ENCODE measurements at places on chromosomes 7 and 10. TPM values are rescaled to one million over a fixed set of nuclear protein-coding genes. Genes with fewer than 3 reads are reported as not detected.
A peak's percentile ranks its signal among the peaks of the same experiment; 100 is the strongest.

GRCh38 chr7:91264046-91264923 is at the start of gene FZD1:
Gene FZD1 (plus strand): TSS chr7:91264433. CDS start chr7:91264881, 448 bp downstream.
- peak; percentile 95 for DNase-seq

GRCh38 chr10:34157501-34157900 is 657.6 kb downstream of the PARD3 start:
- no peak for DNase-seq

DNA sequence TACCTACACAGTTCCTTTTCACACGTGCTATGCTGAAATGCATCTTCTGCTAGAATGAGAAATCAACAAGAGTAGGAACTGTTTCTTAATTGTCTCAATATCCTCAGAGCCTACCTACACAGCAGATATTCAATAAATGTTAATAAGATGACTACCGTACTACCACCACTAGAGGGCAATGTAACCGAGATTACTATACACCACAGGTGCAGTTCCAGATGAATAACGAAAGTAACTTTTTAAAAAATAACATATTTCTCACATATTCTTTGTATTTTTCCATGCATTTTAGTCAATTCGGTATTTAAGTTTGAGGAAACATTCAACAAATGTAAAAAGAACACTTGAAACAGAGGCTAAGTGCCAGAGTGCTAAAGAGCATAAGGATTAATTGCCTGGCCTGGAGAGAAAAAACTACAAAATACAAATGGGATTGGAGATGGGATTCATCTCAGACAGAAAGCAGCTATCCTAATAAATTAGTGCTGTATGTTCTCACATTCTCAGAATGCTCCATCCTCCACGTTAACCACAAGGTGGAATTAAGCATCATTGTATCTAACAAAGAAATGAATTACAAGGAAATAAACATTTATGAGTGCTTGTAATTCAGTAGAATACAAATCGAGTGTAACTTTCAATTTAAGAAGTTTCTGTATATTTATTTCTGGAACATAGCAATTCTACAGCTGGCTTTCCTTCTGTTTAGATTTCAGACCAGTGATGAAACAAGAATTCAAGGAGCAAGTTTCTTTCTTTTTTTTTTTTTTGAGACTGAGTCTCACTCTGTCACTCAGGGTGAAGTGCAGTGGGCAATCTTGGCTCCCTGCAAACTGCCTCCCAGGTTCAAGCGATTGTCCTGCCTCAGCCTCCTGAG is 20.3 kb upstream of the HECTD2 start:
- no peak for DNase-seq

GRCh38 chr10:36621346-36621745 is 504.1 kb upstream of the ANKRD30A start:
- DNase-seq: no peak

DNA sequence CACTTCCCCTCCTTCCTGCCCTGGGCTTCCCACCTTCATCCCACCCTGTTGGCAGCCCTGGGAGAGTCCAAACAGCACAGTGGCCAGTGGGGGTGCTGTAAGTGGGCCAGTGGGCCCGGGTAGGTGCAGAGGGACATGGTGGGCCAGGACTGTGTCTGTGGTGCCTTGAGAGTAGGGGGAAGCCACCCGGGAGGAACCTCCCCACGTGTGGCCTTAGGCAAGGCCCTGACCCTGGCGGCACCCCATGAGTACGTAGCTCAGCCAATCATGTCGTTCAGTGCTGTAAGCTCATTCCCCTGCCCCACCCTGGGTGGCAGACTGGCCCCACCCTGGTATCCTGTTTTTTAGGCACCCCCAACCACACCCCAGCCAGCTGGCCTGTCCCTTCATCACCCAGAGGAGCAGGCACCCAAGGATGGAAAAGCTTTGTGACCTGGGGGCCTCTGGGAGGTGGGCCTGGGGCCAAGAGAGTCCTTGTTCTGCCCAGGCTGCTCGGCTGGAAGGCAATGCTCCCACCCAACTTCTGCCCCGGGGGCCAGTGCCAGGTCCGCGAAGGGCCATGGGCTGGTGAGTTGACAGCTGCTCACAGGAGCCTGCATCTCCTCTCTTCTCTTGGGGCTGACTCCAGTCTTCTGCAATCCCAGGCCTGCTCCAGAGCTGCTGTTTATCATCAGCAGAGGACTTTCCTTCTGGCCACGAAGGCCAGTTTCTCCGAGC is 41.6 kb downstream of the TSPAN15 start:
- no peak for DNase-seq

GRCh38 chr10:121975295-121976086 is 474 bp upstream of the NSMCE4A start:
- DNase-seq: no peak

- DNase-seq: peak; percentile 77
Measured at GRCh38 chr7:5596046-5596895, 172.6 kb upstream of the TNRC18 start.

DNA sequence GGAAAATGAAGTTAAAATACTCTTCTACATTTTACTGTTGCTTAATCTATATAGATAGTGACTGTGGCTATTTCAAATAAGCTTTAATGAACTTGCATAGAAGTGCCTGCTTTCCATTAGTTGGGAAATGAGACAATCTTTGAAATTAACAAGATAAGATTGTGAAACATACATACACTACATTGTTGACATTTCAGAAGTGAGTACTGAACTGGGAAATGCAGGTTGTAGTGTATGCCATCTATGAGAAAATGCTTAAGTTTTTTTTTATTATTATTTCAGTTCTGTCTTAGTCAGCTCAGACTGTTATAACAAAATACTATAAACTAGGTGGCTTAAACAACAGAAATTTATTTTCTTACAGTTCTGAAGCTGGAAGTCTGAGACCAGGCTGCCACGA is 49.6 kb upstream of the CSTF2T start:
- no peak for DNase-seq

DNA sequence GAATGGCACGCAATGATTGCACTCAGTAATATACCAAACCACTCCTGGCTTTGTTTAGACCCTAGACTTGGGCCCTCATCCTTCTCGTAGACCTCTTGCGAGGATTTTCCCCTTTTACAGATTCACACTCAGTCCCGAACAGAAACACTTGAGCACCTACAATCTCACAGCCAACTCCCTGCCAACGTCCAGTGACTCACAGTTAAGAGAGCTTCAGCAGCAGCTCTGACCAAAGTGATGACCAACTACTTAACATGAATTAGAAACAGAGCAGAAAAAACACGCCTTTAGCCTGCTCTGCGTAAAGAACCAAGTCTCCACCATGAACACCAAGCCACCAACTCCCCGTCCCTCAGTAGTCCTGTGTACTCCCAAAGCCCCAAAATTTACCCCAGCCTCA is 2.2 kb downstream of the DNAJC30 start:
- no peak for DNase-seq

- no peak for DNase-seq
Measured at GRCh38 chr7:138070908-138071307, 5.4 kb upstream of the AKR1D1 start.

DNA sequence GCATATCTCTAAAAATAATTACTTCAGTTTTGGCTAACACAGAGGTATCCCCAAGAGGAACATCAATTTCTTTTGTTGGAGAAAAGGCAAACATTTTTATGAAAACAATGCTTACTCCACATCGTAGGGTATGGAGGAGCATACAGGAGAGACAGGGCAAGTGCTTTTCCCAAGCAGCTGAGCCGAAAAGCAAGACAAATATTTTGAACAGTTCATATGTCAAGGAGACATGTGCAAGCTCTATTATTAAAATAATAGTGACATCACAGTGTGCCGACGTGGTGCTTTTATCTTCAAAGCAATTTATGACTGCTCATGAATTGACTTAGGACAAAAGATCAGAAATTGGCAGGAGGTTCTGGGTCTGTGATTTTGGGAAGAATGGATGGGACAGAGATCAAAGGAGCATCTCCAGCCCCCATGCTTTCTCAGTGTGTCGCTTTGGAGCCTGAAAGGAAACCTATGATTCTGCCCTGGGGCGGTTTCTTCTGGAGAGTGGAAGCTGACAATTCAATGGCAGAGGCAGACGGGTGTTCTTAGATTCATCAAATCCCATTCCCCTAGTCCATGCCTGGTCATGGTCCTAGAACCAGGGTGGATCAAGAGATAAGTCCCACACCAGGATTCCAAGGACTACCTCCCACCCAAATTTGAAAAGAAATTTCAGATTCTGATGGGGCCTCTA is 97.1 kb downstream of the JCAD start:
- no peak for DNase-seq

DNA sequence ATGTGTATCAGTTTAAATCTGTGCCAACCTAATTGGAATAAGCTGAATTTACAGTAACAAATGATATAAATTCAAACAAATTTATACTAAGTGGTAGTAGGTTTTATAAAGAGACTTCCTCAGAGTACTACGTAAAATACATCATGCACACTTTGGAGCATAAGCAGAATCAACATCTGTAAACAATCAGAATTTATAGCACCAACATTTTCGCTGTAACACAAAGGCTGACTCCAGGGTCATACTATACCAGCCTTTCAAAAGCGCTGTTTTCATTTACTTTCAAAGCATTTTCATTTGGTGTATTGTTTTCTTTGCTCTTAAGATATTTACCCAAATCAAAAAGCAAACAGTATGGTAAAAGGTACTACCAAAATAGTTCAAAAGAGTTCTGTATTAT is 29.3 kb upstream of the TMEM168 start:
- no peak for DNase-seq

- DNase-seq: no peak
Measured at GRCh38 chr7:132882714-132883428, 199.0 kb downstream of the CHCHD3 start.

Gene ANKRD61
- total RNA-seq: 0.07 TPM

Gene ANKRD1
- 1,189 TPM for total RNA-seq

Gene NANOS1
- total RNA-seq: 0.11 TPM

Gene FUOM
- 32.9 TPM for total RNA-seq

Gene KEL
- not detected for total RNA-seq

Gene BBIP1
- total RNA-seq: 19.3 TPM

Gene SMO
- 5.0 TPM for total RNA-seq

Gene OLAH
- 0.14 TPM for total RNA-seq

Gene CHST15
- 36.3 TPM for total RNA-seq

Gene CLDN3
- total RNA-seq: 0.07 TPM

Gene C10orf62
- total RNA-seq: not detected

Gene ACSM6
- total RNA-seq: not detected

Gene CNNM1
- 0.04 TPM for total RNA-seq

All from pulmonary artery endothelial cell (primary cell).